Kidney tubule cell (primary cell): ENCODE measurements at places on chromosomes 3 and 15.
A peak's percentile ranks its signal among the peaks of the same experiment; 100 is the strongest.

DNA sequence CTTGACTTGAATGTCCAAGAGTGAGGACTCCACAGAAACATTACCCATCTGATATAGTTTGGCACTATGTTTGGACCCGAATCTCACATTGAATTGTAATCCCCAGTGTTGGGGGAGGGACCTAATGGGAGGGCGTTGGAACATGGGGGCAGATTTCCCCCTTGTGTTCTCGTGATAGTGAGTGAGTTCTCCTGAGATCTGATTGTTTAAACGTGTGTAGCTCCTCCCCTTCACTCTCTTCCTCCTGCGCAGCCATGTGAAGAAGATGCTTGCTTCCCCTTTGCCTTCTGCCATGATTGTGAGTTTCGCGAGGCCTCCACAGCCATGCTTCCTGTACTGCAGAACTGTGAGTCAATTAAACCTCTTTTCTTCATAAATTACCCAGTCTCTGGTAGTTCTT is 273.9 kb upstream of the TBC1D5 start:
- DNase-seq: no peak

DNA sequence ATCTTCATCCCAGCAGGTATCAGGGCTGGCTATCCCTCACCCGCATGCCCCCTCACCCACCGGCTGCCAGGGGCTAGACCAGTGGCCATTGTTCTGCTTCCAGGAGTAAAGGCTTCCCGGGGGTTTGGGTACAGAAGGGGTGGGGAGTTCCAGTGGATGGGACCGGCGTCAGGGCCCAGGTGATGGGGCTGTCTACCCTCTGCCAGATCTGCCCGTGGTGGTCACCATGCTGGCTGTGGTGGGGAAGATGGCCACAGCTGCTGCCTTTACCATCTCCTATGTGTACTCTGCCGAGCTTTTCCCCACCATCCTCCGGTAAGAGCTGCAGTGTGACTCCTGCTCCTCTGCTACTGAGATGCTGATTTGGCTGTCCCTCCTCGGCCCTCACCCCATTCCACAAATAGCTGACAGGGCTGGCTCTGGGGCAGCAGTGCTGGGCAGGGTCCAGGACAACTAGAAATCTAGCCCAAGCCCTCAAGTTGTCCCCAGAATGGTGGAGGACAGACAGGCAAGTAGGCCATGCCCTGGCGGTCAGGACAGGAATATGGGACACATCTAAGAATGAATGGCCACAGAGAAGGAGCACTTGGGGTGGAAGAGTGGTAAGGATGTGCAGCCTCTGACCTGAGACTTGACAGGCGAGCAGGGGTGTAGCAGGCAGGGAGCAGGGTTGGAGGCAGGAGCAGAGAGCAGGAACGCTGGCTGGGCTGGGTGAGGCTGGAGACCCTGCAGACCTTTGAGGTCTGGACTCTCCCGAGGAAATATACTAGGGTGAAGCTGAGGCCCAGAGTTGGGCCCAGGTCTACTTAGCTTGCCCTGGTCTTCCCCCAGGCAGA is 5.8 kb upstream of the SLC22A14 start:
- DNase-seq: no peak

- DNase-seq: no peak
These were observed 114.9 kb upstream of the MLF1 start for GRCh38 chr3:158456114-158456513.

- DNase-seq: peak; percentile 82
These were observed 172.5 kb upstream of the TLE3 start for GRCh38 chr15:70269991-70270751.

DNA sequence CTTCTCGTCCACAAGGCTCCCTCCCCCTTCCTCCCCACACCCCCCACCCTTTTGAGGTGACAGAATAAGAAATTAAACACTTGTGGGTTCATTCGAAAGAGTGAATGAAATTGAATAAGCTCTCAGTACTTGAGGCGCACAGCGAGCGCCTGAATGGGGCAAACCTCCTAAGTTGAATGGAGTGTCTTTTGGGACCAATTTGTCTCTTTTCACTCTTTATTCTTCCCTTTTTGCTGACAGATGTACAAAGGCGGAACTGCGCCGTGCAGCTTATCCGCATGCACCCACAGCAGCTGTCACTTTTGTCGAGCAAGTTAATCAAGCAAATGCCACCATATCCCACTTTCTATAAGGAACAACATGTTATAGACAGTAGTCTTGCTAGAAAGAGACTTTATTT is 47.9 kb upstream of the FEZF2 start:
- DNase-seq: no peak

GRCh38 chr3:123301331-123302184 is 99.8 kb downstream of the SEC22A start:
- no peak for DNase-seq

DNA sequence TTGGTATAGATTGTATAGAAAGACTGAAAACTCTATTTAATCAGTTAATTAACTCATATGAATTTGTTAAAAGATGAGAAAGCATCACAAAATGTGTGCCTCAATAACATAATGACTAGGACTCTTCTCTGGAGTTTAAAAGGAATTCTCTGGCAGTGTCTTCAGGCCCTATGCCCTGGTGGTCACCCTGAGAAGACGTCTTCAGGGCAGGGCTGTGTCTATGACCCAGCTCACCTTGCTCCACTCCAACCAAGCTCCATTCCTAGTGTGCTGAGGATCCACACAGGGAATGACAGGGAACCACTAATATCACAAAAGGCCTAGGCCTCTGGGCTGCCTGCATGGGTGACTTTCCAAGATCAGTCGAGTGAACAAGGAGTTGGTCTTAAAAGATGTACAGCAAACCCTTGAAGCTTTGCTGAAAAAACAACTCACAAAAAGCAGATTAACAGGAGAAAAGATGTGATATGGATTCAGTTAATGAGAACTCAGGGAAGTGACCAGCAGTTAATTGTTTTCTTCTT is 156.6 kb downstream of the SNRK start:
- DNase-seq: no peak

DNA sequence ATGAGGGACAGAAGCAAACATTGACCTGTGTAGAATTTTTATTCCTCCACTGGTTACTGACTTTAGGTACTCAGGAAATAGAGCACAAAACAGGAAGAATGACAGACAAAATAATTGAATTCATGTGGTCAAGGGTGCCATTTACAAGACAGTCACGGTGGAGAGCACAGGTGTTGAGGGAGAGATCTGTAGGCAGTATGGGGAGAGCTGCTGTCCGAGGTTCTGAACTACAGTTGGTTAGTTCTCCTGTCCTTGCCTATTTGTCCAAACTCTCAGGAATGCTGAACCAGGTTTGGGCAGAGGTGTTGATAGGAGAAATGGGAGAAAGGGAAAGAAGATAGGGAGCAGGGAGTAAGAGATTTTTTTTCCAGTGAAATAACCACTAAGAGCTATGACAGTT is 178.5 kb upstream of the ZBTB20 start:
- peak; percentile 24 for DNase-seq

- no peak for DNase-seq
These were observed 357.6 kb downstream of the GABRG3 start for GRCh38 chr15:27328608-27329007.

DNA sequence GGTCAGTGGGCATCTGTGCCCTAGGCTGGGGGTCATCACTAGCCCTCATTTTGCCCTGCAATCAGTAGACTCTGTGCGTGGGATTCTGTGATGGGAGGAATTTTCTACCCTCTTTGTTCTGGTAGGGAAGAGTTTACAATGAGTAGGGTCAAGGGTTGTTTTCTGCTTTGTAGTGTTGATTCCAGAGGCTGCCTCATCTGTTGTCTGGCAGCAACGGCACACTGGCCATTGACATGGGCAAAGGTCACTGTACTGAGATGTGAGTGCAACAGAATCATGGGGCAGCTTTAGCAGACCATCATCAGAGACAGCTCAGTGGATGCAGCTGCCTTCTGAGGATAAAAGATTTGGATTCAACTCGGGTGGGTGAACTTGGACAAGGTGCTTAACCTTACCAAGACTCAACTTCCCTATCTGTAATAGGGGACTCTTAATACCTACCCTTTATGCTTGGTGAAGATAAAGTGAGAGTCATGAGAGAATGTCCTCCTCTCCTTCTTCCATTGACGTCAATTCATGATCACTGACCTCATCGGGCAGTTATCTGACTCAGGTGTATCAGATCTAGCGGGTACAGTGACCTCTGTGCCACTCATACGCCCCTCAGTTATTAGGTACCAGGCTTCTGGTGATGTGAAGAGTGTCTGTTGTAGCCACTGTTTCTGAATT is 127.5 kb downstream of the RPLP1 start:
- DNase-seq: no peak

DNA sequence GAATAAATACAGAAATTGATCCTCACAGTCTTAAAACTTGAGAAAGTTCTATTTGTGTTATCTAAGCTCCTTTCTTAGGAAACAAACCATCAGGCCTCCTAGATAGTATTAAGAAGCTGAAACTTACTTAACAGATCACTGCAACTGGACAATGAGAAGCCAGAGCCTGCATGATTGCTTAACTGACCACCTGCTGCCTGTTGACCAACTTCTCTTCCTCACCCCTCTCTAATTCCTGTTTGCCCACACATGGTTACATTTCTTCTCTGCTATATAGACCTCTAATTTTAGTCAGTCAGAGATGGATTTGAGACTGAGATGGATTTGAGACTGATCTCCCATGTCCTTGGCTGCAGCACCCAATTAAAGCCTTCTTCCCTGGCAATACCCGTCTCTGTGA is 13.5 kb downstream of the CCPG1 start:
- DNase-seq: no peak

DNA sequence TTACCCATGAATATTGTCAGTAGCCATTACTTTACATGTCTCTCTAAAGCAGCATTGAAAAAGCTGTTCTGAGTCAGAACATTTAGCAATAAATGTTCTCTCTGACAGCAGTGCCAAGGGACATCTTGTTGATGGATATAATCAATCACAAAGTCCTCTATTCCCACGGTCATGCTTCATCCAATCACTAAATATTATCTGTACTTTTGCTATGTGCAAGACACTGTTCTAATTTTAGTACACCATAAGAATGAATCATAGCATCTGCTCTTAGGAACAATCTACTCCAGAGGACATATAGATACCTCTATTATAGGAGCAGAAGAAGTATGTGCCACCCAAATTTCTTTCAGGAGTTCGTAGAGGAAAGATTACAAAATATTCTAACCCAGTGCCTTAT is 142.5 kb upstream of the MBNL1 start:
- no peak for DNase-seq

DNA sequence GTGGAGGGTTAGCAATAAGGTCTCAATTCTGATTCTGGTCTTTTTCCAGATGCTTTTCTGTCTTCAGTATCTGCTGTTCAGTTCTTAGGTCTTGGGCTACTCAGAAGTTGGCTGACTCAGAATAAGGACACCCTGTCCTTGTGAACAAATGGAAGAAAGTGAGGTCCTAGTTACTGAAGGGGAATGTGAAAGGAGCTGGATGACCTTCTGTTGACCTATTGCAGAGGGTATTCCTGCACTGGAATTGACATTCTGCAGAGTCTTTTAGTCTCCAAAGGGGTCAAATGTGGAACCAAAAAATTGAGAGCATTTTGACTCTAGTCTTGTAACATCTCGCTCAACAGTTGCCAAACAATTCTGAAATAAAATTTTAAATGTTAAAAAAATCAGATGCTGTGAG is 63.0 kb downstream of the CCR1 start:
- no peak for DNase-seq

DNA sequence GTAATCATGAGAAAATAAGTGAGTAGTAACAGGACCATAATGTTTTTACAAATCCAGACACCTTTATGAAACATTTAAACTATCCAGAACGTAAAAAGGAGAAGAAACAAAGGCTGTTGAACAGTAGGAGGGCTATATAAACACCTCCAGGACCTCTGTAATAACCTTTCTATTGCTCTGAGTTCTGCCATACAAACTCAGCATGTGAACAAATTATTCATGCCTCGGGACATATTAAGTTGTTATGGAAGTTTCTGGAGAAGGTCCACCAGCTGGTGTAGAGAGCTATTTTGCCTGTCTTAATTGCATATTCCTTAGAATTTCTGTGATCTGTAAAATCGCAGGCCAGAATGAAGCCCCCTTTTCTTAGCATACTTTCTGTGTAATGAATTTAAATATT is 256.3 kb downstream of the UBE2E2 start:
- no peak for DNase-seq

GRCh38 chr3:190387578-190388213 is at the start of gene CLDN16:
Gene CLDN16 (plus strand): TSS chr3:190388163. CDS start chr3:190388330, 167 bp downstream.
- peak; percentile 90 for DNase-seq

DNA sequence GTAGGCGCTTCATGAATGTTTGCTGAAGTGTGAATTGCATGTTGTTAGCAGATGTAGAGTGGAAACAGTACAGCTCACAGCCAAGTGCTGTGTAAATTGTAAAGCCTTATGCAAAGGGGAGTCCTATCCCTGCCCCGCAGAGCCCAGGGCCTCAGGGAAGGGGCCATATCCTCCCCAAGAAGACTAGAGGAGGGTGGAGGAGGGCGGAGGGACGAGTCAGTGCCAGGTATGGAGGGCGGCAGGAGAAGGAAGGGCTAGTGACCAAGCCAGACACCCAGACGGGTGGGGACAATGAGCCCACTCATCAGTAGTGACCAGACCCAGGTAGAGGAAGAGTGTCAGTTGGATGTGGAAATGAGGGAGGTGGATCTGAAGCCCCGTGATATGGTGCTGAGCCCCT is 45.2 kb downstream of the ZNF710 start:
- DNase-seq: no peak

DNA sequence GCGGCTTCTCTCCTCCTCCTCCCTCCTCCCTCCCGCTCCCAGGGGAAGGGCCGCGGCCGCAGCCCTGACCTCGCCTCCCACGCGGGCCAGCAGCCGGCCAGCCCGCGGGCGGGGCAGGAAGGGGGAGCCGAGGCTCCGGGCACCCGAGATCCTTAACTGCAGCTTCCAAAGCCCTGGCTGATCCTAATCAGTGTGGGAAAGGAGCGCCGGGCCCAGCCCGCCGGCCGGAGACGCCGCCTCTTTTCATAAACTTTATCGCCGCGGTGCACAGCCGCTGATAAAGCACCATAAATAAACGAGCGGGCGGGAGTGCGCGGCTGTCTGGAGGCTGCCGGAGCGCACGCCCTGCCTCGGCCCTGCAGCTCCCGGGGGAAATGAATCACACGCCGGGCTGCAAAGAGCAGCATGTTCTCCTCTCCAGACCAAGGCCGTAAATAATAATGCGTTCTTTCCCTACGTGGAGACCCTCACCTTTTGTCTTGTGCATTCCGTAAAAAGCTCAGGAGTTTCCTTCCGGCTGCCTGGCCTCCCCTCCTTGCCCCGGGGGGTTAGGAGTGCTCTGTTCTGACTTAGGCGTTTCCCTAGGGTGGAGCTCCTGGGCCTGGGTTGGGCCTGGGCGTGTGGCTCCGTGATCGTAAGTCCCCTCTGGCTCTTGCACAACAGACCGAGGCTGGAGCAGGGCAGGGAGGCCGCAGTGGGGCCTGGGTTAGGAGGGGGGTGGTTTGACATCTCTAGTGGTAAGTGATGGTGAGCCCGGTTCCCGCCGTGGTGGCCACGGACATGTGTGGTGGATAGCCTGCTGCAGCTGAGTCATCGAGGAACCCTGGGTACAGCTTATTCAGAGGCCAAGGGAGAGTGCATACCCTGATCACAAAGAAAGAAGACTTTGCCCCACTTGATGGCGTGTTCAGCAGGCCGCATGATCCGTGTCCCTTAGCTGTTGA is 132.6 kb upstream of the HES1 start:
- DNase-seq: peak; percentile 85

DNA sequence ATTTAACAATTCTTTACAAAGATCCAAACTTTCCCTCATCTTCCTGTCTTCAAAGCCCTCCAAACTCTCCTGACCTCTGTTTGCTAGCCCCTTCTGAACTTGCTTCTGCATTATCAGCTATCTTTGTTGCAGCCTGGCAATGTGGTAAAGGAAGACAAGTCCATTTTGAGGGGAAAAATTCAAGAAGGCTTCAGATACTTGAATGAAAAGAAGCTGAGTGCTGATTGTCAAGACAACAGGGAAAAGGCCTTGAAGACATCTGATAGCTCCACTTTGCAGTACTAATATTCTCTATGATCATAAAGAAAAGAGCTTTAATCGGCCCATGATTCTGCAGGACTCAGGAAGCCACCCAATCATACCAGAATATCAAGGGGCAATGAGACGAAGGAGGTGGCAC is 91.8 kb downstream of the LMLN start:
- no peak for DNase-seq
